Central memory CD4-positive, alpha-beta T cell (primary cell): ENCODE measurements at places on chromosomes 16 and 17.
A peak's percentile ranks its signal among the peaks of the same experiment; 100 is the strongest.

DNA sequence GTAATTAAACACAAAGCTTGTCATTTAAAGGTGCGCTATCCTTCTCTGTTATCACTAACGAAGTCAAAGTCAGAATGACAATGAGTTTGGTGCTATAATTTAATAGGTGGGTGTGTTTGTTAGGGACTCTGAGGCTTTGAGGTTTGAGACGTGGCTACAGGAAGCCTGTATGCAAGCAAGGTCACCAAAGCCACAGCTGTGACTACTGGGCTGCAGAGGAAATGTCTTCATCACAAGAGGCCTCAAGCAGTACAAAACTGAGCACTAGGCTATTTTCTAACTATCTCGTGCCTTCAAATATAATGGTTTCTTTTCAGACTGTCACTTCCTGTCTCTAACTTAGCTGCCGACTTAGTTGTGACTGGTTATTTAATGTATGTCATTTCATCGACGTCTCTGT is 141.2 kb downstream of the AATF start:
- DNase-seq: peak; percentile 67

- DNase-seq: no peak
These were observed 6.8 kb downstream of the SLC6A2 start for GRCh38 chr16:55662644-55663031.

DNA sequence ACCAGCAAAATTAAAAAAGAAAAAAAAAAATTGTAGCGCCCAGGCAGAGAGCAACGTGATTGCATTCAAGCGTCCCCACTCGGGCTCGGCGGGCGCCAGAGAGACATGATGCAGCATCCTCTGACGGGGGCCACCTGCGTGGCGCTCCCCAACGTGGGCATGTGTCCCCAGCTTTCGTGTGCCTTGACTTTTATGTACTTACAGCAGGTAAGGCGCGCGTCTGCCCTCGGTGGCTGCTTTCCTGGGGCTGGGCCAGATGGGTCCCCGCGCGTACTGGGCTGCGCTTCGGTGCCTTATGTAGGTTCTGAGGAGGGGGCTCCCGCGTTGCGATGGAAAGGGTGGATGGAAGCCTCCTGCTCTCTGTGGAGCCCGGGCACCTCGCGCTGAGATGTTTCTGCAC is 28.4 kb upstream of the RBFOX1 start:
- DNase-seq: no peak

- no peak for DNase-seq
These were observed 4.0 kb downstream of the WNK4 start for GRCh38 chr17:42784409-42784808.

GRCh38 chr17:44467108-44467507 is 36.1 kb downstream of the GPATCH8 start:
- DNase-seq: no peak

- DNase-seq: no peak
These were observed 77.6 kb upstream of the GSE1 start for GRCh38 chr16:85535352-85536072.

GRCh38 chr16:89982318-89982717 is 33.8 kb downstream of the DEF8 start:
- no peak for DNase-seq

DNA sequence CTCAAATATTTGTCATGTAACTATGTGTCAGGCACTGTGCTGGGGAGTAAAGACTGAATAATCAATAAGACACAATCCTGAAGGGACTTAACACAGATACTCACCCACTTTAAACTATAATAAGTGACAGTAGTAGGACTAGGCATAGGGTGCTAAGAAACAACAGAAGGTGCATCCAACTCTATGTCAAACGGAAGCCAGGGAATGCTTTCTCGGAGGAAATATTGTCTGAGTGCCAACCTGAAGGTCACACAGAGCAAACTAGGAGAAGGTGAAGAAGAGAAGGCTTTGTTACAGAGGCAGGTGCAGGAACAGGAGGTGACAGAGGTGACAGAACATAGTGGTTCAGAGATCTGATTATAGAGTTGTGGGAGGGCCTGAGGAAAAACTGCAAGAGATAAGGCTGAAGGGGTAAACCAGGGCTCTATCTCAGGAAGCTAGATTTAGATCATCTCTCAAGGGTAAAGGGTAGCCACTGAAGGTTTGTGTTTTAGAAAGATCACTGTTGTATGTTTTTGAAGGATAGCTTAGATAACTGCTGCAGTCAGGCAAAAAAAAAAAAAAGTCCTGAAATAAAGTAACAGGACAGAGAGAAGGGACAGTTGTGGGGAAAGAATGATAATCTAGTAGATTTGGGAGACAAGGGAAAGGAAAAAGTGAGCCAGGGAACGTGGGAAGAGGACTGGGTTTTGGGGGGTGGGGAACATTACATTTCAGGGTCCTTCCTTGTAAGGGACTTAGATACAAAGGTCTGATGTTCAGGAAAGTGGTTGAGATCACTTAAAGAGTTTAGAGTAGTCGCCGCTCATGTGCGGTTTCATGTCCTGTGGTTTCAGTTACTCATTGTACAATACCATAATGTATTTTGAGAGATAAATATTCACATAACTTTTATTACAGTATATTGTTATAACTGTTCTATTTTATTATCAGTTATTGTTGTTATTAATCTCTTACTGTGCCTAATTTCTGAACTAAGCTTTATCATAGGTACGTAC is 85.6 kb upstream of the NETO2 start:
- no peak for DNase-seq

DNA sequence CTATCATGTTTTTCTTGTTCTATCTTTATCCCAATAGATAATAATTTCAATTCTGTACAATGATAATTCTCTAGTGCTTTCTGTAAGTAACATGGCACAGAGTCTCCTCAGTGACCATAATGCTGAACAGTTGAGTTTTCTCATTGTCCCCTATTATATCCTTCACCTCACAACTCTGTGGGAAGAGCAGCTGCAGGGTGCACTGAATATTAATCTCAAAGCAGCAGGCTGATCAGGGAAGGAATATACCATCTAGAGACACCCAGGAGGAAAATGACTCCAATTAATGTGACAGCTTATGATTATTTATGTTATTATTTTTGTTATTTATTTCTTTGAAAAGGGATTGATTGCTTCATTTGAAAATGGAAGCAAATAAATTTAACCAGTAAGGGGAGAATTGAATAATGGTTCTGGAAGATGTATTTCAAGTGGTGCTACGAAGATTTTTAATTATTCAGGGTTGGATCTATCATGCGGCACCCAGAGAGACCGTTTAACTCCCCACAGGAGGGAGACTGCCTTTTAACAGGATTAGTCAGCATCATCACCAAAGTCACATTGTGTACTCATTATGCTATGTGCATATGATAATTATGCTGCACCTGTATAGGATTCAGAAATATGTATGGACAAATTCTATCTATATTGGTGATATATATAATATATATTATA is 1015.7 kb upstream of the GOT2 start:
- DNase-seq: no peak

DNA sequence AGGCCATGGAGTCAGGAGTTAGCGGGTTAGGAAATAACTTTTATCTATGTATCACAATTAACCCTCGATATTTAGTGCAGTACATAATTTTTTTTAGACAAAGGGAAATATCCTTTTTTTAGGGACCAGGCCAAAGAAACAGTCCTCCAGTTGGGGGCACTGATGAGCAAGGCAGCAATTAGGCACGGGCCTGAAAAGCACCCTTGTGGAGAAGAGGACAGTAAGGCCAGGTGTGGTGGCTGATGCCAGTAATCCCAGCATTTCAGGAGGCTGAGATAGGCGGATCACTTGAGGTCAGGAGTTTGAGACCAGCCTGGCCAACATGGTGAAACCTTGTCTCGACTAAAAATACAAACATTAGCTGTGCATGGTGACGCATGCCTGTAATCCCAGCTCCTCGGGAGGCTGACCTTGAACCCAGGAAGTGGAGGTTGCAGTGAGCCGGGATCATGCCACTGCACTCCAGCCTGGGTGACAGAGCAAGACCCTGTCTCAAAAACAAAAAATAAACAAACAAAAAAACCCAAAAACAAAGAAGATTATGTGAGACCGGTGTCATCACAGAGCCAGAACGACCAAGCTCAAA is 158.3 kb upstream of the NOL11 start:
- DNase-seq: no peak

- no peak for DNase-seq
These were observed 21.2 kb upstream of the ENGASE start for GRCh38 chr17:79053251-79053925.

- DNase-seq: no peak
These were observed 32.4 kb downstream of the TBC1D3B start for GRCh38 chr17:36144014-36144413.

DNA sequence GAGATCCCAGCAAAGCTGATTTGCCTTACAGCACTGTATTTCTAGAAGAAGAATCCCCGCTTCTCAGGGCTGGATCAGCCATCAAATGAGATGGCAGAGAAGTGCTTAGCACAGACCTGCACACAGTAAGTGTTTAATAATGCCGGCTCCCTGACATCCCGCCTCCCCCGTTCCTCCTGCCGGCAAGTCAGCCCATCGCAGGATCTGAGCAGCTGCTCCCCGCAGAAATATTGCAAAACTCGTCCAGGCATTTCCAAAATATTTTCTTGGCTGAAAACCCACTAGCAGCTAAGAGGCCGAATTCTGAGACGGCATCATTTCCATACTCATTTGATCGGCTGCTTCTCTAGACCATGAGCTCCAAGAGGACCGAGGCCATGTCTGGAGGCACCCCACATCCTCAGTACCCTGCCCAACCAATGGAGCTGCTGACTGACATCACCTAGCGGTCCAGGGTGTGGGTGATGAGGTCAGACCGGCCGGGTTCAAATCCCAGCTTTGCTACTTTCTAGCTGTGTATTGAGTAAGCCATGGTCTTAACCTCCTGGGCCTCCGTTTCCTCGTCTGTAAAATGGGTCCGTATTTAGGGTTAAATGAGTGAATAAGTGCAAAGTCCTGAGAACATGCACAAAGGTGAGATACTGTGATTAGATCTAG is 251.5 kb downstream of the KATNIP start:
- DNase-seq: no peak

DNA sequence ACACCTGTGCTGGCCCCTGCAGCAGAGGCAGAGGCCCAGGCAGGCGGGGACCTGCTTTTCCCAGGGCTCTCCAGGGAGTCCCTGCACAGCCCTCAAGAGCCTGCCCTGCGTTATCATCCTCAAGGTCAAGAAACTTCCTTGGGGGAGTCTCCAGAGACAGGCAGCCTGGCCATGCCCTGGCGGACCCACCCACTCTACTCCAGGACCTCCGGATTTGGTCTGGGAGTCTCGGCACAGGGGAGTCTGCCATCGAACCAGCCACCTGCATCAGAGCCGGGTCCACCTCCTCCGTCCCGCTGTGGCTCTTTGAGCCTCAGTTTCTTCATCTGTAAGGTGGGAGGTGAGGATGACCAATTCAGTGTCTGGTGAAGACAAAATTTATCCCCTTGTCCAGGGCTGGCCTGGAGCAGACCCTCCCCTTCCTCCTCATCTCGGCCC is 75.3 kb upstream of the TNRC6C start:
- DNase-seq: no peak

DNA sequence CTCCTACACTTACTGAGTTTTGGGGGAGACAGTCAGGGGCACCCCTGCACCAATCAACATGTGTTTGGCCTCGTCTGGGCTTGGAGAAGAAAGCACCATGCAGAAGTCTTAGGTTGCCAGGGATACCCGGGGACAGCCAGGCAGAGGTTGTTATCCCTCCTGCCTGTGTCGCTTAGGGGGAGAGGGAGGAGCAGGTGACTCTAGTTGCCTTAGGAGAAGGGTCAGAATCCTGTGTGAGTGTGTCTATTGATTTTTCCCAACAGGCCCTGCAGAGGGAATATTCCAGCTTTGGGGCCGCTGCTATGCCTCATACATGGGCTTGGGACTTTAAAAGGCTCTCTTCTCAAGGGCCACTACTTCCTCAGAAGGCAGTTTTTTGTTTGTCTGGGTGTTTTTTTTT is 89.1 kb downstream of the RGS9 start:
- DNase-seq: no peak

- peak; percentile 67 for DNase-seq
These were observed 127.2 kb downstream of the HS3ST3B1 start for GRCh38 chr17:14427900-14428647.

DNA sequence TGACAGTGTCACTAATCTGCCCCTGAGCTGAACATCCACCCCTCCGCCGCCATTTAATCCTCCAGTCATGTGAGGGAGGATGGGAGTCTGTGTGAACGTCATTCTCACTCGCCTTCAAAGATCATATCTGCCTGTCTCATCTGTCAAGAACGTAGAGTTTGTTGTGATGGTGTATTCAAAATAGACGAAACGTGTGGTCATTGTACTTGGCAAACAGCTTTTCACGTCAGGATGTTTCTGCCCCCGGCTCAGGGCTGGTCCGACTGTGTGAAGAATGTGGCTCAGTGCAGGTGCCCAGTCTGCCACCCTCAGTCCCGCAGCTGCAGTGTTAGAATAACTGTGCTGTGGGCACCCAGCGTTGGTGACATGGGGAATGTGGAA is 148.0 kb downstream of the KCNJ12 start:
- no peak for DNase-seq

- DNase-seq: no peak
These were observed 988 bp downstream of the CIAO3 start for GRCh38 chr16:739560-740458.

- no peak for DNase-seq
These were observed 348.3 kb downstream of the CPPED1 start for GRCh38 chr16:12455287-12455798.

DNA sequence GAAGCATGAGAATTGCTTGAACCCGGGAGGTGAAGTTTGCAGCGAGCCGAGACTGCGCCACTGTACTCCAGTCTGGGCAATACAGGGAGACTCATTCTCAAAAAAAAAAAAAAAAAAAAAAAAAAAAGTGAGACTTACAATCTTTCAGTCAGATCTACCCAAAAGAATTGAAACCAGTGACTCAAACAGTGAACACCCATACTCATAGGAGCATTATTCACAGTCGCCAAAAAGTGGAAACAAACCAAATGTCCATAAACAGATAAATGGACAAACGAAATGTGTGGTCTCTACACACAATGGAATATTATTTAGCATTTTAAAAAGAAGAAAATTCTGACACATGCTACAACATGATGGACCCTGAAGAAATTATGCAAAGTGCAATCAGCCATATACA is 9.1 kb upstream of the SCNN1B start:
- no peak for DNase-seq

- DNase-seq: peak; percentile 88
These were observed 17.1 kb downstream of the GNA13 start for GRCh38 chr17:65039336-65039988.

DNA sequence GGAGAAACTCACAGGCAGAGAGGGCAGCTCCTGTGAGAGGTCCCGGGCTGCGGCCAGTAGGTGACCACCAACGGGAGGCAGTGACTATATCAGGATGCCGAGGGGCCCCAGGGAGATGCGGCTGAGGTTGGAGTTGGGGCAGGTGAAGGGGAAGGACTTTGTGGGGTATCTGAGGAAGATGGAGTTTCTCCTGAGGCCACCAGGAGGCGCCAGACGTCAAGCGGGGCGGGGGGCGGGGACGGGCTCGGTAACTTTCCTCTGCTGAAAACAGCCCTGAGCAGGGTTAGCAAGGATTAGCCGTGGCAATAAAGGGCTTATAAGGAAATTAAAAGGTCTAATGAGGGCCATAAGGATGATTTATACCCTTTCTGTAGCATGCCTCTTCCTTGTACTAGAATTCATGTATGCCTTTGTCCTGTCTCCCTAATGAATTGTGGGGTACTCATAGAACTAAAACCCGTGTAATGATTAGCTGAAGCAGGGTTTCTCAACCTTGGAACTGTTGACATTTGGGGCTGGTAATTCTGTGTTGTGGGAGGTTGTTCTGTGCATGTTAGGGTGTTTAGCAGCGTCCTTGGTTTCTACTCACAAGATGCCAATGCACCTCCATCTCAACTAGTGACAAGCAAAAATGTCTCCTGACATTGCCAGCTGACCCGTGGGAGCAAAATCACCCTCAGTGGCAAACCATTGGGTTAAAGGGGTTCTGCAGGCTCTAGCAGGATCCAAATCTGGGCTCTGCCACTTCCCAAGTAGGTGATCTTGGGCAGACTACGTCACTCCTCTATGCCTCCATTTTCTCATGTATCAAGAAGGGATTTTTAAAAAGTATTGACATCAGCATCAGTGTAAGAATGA is 74.8 kb upstream of the GRIN2A start:
- peak; percentile 26 for DNase-seq
